Activated T-cell treated with anti-CD3 and anti-CD28 coated beads, Interleukin-2, amount 50 U/mL, for 72 hours (primary cell): ENCODE measurements at places on chromosomes 1 and 21.

DNA sequence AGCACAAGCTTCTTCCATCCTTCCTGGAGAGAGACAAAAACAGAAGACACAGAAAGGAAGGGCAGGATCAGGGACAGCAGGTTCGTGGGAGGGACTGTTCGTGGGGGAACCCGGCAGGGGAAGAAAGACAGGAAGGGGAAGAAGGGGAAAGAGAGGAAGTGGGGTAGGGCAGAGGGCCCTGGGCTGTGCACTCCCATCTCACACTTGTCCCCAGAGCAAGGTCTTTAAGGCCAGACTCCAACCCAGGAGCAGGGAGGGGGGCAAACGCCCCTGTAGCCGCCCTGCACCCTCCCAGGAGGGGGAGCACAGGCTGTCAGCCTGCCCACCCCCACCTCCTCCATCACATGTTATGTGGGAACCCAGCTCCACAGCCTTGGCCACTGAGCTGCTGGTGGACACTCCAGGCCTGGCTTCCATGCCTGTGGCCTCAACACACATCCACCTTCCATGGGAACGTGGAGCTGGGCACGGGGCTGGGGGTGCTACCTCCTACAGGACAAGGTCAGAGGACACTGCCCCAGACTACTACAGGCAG is 9.3 kb downstream of the SLC19A1 start:
- DNase-seq = no peak

DNA sequence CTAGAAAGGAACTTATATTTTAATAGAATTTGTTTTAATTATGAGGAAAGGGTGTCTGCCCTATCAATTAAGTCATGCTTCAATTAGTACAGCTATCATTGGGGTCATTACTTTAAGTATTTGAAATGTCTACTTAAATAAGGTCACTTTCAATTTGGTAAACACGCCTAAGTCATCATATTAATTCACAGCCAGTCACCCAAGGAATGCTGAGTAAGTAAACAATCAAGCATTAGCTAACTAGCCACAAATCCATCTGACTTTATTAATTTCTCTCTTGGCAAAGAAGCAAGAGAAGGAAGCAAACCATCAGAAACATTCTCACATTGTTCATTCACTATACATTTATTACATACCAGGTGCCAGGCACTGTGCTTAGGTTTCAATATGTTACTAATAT is 1.2 kb upstream of the LRRC52 start:
- no peak for DNase-seq

GRCh38 chr1:153490272-153491051 is 30.0 kb upstream of the S100A7 start:
- peak; percentile 29 for DNase-seq

DNA sequence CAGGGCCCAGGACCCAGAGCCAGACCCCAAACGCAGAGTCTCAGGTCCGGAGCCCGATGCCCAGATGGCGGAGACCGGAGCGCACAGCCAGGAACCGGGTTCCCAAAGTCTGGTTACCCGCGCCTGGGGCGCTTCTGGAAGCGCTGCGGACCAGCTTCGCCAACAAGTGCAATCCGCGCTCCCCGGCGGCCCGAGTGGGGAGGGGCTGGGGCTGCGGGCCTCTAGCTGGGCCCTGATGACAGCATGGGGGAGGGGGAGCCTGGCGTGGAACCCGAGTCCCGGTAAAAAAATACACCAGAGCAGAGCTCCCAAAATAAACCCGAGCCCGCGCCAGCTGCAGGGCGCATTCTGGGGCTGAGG is 494 bp downstream of the NT5C1A start:
- DNase-seq = no peak

DNA sequence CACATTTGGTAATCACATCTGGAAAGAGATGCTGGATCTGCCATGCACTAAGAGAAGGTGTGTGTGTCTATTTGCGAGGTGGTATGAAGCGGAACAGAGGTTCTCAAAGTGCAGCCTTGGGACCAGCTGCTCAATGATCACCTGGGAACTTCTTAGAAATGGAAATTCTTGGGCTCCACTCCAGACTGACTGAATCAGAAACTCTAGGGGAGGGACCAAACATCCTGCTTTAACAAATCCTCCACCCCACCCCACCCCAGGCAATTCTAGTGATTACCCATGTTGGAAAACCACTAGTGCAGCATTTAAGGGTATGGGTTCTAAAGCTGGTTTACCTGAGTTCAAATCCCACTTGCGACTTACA is 143.9 kb upstream of the JUN start:
- DNase-seq = no peak

DNA sequence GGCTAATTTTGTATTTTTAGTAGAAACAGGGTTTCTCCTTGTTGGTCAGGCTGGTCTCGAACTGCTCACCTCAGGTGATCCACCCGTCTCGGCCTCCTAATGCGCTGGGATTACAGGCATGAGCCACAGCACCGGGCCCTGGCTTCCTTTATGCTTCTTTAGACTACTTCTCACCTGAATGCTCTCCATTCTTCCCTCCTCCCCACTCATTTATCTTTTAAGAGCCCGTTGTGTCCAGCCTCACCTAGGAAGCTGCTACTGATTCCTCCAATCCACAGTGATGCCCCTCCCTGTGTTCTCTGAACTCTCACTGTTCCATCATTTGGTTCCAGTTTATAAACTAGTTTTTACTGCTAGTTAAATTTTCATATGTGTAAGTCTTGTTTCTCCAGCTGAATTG is 44.9 kb upstream of the NR5A2 start:
- DNase-seq = no peak

- DNase-seq = no peak
Observed at GRCh38 chr1:214281720-214282629, 1.0 kb downstream of the SMYD2 start.

- no peak for DNase-seq
Observed at GRCh38 chr1:32651461-32652073, 559 bp downstream of the RBBP4 start.

GRCh38 chr1:196361112-196361714 is 247.0 kb downstream of the KCNT2 start:
- DNase-seq = no peak

- no peak for DNase-seq
Observed at GRCh38 chr1:26300578-26301275, 5.7 kb downstream of the UBXN11 start.

DNA sequence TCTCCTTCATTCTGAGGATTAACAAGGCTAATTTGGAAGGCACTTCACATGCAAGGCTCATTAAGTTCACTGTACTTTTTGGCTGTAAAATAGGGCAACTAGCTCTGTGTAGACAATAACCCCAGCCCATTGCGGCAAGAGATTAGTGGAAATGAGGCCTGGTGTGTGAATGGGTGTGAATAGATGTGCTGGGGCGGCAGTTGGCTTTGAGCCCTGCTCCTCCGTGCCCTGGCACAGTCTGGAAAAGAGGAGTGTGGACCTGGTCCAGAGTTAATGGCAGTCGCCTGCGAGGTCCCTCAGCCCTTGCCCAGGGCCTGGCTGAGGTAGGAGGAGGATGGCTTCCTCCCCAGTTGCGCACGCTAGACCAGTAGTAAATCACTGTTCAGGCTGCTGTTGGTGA is 4.8 kb downstream of the KISS1 start:
- no peak for DNase-seq

GRCh38 chr1:66381621-66382275 is 152.2 kb upstream of the SGIP1 start:
- no peak for DNase-seq

DNA sequence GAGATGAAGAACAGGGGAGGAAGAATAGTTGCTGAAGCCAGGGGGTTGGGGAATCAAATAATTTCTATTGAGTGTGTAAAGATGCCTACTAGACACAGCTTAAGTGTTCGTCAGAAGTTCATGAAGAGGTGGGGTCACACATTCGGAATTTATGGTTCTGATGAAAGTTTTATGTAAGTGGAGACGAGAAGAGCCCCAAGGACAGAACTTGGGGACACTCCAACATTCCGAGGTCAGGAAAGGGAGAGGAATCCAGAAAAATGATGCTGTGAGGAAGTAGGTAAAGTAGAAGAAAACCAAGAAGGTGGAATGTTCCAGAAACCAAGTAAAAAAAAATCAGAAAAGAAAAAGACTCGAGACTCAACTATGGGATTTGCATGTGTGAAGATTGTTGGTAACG is 272.5 kb downstream of the SIPA1L2 start:
- no peak for DNase-seq

GRCh38 chr1:43348809-43349593 is 9.8 kb upstream of the CDC20 start:
- DNase-seq = peak; percentile 50

DNA sequence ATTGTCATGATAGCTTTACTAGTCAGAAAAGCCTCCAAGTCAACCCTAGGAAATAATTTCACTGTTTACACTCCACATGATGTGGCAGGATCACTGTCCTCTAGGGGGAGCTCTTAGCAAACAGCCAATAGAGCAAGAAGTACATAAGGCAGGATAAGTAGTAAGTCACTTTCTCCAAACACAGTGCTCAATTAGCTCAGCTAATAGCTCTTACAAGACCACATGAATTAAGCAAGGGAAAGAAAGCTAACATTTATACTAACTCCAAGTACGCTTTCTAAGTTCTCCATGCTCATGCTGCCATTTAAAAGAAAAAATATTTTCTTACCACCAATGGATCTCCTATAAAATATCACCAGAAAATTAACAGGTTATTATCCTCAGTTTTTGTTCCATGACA is 66.9 kb upstream of the LRIF1 start:
- DNase-seq = peak; percentile 56

DNA sequence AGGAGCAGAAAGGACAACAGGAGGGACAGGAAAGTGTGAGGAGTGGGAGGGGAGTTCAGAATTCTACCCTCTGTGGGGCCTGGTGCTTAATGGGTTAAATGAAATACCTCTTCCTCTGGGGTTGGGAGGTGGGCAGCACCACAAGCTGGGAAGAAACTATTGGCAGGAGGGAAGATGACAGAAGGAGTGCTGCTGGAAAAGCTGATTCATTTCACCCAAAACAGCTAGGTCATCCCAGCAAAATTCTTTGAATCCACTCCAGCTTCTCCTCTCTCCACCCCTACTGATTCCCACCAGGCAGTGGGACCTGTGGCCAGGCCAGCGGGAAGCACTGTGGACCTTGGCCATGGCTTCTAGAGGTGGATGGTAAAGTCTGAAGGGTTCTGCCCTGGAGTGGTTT is 12.8 kb downstream of the BCAN start:
- no peak for DNase-seq

GRCh38 chr1:184025242-184025675 is 12.3 kb downstream of the COLGALT2 start:
- no peak for DNase-seq

- DNase-seq = no peak
Observed at GRCh38 chr1:231073331-231073730, 33.3 kb upstream of the FAM89A start.

DNA sequence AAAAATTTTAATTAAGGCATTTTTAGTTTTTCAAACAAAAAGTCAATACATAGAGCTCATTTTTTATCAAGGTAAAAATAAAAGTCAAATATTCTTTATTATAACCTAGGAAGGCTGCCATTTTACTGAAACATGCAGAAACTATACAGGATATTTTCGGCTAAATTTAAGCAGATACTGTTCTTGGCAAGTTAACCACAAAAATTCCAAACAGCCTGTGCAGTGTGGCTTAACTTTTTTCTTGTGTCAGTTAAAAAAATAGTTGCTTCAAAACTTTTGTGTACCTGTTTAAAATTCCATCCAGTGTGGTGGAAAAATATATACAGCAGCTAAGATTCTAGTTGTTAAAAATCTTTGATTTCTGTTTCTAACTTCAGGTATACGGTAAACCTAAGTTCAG is 135.0 kb downstream of the ATP5PO start:
- DNase-seq = no peak

DNA sequence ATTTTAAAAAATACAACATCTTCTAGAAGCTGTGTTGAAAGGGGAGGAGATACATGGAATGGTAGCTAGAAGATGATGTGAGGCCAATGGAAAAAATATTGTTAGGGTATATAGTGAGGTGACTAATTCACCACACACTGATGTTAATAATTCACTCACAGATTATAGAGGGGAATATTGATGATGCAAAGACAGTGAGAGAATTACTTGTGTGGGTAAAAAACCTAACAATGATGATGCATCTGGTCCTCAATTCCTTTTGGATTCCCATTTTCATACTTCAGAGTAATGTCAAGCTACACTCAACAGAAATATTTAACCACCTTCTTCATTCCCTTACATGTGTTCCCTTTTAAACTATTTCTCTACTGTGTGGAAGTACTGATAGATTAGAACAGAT is 169.5 kb upstream of the DPYD start:
- no peak for DNase-seq

DNA sequence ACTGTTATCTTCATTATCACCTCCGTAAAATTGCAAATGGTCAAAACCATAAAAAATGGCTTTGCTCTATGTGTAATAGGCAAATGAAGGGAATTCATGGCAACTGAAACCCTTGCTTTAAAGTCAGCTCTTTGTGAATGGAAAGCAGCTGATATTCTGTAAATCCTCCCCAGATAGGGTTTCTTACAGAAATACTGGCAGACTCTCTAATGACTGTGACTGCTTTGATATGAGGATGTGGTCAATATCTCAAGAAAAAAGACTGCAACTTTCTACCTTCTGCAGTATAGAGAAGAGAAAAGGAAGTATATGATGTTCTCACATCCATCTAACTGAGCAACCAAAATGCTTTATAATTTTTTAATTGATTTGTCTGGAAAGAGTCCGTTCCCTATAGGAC is 193.1 kb downstream of the ST6GALNAC3 start:
- no peak for DNase-seq

- DNase-seq = no peak
Observed at GRCh38 chr1:14323568-14324247, 274.8 kb upstream of the KAZN start.

- no peak for DNase-seq
Observed at GRCh38 chr1:89578946-89579684, 53.8 kb upstream of the LRRC8C start.

DNA sequence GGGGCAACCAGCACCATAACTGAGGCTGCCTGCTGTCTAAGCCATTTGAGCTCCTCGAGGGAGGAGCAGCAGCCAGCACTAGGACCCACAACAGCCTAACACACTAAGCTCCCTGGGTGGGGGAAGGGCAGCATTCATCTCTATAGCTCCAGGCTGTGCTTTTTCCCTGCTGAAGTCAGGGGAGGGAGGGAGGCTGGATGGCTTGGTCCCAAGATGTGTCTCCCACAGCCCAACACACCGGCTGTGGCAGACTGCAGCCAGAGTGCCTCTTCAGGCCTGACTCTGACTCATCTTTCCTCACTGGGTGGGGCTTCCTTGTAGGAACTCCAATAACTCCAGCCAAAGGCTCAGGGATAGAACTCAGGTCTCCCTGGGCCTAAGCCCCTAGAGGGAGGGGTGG is 296.3 kb downstream of the PRDM2 start:
- DNase-seq = no peak

DNA sequence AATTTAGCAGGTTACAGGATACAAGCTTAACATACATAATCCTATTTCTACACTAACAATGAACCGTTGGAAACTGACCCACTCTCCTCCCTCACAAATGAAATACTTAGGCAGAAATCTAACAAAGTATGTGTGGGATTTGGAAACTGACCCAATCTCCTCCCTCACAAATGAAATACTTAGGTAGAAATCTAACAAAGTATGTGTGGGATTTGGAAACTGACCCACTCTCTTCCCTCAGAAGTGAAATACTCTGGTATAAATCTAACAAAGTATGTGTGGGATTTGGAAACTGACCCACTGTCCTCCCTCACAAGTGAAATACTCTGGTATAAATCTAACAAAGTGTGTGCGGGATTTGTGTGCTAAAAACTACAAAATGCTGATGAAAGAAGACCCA is 60.3 kb downstream of the TRAF5 start:
- DNase-seq = no peak

GRCh38 chr1:41358131-41359021 is 2.9 kb upstream of the FOXO6 start:
- no peak for DNase-seq
